ENCODE measurements at places on chromosomes 11 and 22.

DNA sequence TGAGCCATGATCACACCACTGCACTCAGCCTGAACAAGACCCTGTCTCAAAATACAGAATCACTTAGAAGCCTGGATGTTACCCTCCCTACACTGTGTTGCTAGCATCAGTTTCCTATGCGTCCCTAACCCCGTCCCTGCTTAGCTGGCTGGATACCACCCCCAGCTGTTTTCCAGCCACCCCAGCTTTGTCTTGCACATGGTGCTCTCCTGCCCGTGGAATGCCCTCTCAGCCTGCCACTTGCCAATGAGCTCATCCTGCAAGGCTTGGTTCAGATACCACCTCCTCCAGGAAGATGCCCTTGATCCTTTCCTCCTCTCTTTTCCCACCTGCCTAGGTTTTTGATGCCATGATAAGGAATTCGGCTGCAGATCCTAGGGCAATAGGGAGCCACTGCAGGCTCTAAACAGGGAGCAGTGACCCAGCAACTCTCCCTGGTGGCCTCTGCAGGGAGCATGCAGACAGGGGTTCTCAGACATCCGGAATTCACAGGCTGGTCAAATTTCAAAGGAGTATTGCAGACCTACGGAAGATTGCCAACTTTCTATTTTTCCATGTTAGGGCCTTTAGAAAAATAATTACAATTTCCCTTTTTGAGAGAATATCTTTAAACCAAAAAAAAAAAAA, 52.7 kb upstream of the WNT7B start:
- no peak for DNase-seq

DNA sequence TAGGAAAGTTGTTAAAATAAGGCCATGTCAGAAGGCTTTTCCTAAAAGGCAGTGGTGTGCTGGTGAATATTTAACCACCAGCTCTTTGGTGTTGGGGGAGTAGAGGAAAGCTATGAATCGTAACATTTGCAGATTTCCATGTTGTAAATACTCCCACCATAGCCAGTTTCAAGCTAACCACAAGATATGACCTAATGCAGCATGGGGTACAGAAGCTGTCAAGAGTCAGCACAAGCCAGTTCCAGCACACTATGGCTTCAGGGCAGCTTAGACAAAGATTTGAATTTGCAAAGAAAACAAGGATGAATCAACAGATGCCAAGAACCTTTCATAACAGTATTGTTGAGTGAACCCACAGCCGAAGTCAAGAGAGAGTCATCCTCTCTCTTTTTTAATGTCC, 40.0 kb downstream of the COMMD9 start:
- no peak for DNase-seq

- DNase-seq = no peak
These were observed 941.2 kb downstream of the FAM181B start for GRCh38 chr11:81792416-81792815.

DNA sequence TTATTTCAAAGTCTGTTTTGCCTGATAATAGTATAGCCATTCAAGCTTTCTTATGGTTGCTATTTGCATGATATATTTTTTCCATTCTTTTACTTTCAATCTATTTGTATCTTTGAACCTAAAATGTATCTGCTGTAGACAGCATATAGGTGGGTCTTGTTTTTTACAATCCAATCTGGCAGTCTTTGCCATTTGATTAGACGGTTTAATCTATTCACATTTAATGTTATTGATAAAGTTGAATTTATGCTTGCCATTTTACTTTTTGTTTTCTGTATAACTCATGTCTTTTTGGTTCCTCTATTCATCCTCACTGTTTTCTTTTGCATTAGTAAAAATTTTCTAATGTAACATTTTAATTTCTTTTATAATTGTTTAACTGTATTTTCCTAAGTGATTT, 37.4 kb downstream of the MMP20 start:
- no peak for DNase-seq

DNA sequence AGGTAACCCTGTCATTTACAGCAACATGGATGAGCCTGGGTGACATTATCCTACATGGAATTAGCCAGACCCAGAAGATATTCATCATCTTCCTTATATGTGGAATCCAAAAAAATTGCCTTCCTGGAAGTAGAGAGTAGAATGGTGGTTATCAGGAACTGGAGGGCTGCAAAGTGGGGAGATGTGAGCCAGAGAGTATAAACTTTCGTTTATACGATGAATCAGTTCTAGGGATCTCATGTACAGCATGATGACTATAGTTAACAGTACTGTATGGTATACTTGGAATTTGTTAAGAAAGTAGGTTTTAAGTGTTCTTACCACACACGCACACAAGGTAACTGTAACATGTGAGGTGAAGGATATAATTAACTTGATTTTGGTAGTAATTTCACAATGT, 79.1 kb downstream of the TBC1D22A start:
- no peak for DNase-seq

DNA sequence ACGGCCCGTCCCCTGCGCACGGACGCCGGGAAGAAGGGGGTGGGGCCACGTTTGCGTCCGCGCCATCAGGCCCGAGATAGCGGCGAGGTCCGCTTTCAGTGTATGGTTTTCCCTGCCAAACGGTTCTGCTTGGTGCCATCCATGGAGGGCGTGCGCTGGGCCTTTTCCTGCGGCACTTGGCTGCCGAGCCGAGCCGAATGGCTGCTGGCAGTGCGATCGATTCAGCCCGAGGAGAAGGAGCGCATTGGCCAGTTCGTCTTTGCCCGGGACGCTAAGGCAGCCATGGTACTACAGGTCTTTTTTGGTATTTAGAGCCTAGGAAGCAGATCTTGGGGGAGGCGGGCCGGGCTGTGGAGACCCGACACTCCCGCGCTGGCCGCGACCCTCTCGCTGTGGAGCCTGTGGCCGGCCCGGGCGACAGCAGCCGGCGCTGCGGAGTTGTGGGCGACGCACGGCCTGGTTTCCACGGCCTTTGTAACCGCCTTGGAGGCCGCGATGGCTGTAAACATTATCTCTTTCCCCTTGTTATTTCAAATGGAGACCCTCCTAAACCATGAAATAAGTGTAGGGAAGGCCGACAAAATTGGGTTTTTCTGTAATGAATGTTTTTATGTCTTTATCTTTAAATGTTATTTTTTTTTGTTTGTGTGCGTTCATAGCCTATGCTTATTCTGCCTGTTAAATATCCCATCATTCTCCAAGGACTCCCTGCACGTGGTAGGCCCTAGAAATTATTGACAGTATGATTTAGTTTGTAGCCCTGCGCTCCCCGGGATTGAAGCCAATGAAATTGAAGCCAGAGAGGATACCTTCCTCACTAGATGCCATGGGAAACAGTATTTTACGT, at the start of gene AASDHPPT:
Gene AASDHPPT, plus strand, starts transcription at position 54 of the 847 bp plus-strand sequence. Its CDS starts 49 bp downstream, at position 103.
- DNase-seq = no peak

DNA sequence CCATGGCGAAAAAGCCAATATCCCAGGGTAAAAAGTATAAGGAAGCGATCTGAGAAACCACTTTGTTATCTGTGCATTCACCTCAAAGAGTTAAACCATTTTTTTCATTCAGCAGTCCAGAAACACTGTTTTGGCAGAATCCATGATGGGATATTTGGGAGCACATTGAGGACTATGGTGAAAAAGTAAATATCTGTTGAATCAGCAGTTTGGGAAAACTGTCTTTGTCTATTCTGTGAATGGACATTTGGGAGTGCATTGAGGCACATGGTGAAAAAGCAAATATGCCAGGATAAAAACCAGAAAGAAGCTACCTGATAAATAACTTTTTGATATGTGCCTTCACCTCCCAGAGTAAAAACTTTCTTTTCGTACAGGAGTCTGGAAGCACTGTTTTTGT, 187.4 kb downstream of the OR4A47 start:
- DNase-seq = no peak

DNA sequence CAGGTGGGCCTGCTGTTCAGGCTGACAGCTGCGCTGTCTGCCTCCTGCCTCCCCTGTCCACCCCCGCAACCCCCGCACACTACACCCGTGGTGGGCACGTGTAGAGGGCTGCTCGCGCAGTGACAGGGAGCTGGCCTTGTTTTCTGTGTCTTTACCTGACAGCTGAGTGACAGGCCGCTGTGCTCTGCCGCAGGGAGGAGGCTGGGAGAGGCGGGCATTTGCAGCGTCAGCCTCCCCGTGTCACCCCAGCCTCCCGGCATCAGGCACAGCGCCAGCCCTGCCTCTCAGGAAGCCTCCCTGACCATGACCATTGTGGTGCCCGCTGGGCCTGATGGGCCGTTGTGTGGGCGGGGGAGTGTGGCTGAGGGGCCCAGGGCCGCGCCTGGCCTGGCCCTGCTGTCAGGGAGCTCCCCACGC, 32.0 kb upstream of the RELT start:
- no peak for DNase-seq

Measured in stimulated activated CD8-positive, alpha-beta memory T cell treated with anti-CD3 and anti-CD28 coated beads, Interleukin-7, amount 100 ng/mL, for 1 hour (primary cell).